ENCODE measurements at places on chromosomes 2 and 18.

GRCh38 chr2:83069724-83070123, 1389.4 kb downstream of the SUCLG1 start:
- no peaks in the 10 kb centered on the region for H3K4me1 ChIP-seq
- no peak for DNase-seq
- no peak overlapping the region for H3K4me3 ChIP-seq
- H3K27ac ChIP-seq = no peak overlapping the region

DNA sequence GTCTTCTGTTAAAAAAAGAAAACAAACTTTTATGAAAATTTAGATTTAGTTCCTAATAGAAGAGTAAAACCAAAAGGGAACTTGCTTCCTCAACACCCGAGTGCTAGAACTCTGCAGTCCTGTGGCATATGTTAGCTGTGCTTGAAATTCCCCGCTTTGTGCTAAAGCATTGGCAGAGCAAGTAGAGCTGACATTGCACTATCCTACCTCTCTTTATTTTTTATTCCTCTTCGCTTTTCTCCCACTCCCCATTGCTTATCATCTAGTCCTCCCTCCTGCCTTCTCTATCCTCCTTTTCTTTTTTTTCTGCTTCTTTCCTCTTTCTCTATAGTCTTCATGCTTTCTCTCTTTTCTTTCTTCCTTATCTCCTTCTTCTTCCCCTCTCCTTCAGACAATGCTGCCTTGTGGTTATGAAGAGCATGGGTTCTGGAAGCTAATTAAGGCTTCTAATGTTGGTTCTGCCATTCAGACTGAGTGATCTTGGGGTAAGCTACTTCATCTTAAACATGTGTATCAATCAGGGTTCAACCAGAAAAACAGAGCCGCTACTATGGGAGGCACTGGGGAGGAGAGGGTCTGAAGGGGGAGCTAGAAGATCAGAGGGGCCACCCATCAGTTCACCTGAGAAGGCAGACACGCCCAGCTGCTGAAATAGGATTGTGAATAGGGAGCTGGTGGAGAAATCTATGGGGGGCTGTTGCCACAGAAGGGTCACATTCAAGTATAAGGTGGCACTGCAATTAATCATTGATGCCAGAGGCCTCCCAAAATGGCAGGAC, 31.4 kb upstream of the PELI1 start:
- H3K36me3 ChIP-seq = no peaks in the 10 kb centered on the region
- H3K27ac ChIP-seq = no peak overlapping the region
- H3K4me3 ChIP-seq = no peak overlapping the region

GRCh38 chr2:8485736-8486135, 196.1 kb upstream of the ID2 start:
- H3K36me3 ChIP-seq = no peaks in the 10 kb centered on the region
- no peaks in the 10 kb centered on the region for H3K27me3 ChIP-seq
- H3K27ac ChIP-seq = peak overlapping the region; percentile 89
- DNase-seq = no peak
- no peak overlapping the region for H3K4me3 ChIP-seq

DNA sequence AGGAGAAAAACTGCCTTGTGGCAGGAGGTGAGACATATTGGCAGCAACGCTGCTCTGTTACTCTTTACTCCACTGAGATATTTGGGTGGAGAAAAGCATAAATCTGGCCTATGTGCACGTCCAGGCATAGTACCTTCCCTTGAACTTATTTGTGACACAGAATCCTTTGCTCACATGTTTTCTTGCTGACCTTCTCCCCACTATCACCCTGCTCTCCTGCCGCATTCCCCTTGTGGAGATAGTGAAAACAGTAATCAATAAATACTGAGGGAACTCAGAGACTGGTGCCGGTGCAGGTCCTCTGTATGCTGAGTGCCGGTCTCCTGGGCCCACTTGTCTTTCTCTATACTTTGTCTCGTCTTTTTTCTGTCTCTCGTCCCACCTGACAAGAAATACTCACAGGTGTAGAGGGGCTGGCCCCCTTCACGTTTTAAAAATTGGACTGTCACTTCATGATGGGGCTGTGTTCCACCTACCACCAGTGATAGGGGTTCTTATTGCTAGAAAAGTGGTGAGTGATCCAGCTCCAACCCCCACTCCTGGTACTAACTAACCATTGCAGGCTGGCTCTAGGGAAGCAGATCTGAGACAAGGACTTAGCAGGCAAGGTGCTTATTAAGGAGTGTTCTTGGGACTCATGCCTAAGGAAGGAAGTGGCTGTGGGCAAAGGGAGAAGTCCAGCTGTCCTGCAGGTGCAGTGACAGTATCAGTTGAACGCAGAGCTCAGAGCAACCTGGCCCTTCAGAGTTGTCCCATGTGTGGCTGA, 51.7 kb downstream of the LONRF2 start:
- no peaks in the 10 kb centered on the region for H3K27me3 ChIP-seq
- H3K4me1 ChIP-seq = no peaks in the 10 kb centered on the region
- no peak overlapping the region for H3K4me3 ChIP-seq
- no peak overlapping the region for H3K27ac ChIP-seq

GRCh38 chr2:36068086-36068485, 287.5 kb upstream of the CRIM1 start:
- H3K4me3 ChIP-seq = no peak overlapping the region
- no peaks in the 10 kb centered on the region for H3K4me1 ChIP-seq
- no peaks in the 10 kb centered on the region for H3K36me3 ChIP-seq

DNA sequence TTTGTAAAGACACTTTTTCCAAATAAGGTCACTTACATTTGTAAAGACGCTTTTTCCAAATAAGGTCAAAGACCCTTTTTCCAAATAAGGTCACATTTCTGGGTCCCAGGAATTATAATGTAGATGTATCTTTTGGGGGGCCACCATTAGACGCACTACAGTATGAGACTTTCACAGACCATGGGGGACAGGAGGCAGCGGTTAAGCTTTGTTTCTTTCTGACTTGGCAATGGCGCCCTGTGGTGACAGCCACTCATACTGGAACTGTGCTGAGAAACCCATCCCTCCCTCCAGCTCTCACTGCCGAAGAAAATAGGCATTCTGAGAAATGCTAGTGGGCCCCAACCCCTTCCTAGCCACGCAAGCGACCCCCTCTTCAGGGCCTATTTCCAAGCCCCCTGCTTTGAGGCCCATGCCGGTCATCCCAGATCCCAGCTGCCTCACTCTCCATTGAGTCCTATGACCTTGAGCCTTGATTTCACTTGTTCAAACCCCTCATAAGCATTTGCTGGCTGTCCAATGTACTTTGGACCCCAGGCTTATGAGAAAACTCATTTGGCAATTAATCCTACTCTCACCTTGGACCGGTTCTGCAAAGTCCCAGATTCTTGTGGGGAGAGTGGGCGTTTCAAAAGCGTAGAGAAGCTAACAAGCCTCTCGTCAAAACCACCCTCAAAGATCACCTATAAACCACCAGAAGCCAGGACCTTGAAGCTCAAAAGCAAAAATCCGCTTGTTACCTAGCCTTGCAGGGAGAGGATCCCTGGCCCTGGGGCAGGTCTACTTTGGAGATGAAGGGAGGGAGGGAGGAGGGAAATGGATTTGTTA, 11.3 kb upstream of the SPATA3 start:
- no peaks in the 10 kb centered on the region for H3K27me3 ChIP-seq
- H3K36me3 ChIP-seq = no peaks in the 10 kb centered on the region
- no peak overlapping the region for H3K4me3 ChIP-seq
- no peak overlapping the region for H3K27ac ChIP-seq
- DNase-seq = no peak

- H3K4me1 ChIP-seq = no peaks in the 10 kb centered on the region
- no peak overlapping the region for H3K4me3 ChIP-seq
Measured at GRCh38 chr2:227817850-227818674, 4.4 kb downstream of the CCL20 start.

DNA sequence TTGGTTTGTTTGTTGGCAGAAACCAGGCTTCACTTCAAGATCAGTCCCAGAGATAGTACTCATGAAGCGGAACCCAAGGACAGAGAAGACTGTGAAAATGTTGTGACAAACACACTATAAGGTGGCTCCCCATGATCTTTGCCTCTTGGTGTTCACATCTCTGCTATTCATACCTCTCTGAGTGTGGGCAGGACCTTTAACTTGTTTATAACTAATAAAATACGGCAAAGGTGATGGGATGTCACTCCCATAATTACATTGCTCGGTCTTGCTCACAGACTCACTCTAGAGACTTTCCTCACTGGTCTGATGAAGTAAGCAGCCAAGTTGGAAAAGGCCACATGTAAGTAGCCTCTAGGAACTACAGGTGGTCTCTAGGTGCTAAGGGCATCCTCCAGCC, 30.6 kb upstream of the UGP2 start:
- H3K27me3 ChIP-seq = no peaks in the 10 kb centered on the region
- no peak overlapping the region for H3K27ac ChIP-seq
- DNase-seq = no peak
- H3K4me3 ChIP-seq = no peak overlapping the region

DNA sequence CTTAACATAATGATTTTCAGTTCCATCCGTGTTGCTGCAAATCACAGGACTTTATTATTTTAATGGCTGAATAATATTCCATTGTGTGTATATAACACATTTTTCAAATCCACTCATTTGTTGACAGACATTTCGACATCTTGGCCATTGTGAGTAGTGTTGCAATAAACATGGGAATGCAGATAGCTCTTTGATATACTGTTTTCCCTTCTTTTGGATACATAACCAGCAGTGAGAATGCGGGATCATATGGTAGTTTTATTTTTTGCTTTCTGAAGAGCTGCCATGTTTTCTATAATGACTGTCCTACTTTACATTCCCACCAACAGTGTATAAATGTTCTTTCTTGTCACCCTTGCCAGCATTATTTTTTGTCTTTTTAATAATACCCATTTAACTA, 420.3 kb upstream of the CHAC2 start:
- no peaks in the 10 kb centered on the region for H3K27me3 ChIP-seq
- no peaks in the 10 kb centered on the region for H3K4me1 ChIP-seq
- H3K36me3 ChIP-seq = no peaks in the 10 kb centered on the region
- no peak overlapping the region for H3K27ac ChIP-seq

DNA sequence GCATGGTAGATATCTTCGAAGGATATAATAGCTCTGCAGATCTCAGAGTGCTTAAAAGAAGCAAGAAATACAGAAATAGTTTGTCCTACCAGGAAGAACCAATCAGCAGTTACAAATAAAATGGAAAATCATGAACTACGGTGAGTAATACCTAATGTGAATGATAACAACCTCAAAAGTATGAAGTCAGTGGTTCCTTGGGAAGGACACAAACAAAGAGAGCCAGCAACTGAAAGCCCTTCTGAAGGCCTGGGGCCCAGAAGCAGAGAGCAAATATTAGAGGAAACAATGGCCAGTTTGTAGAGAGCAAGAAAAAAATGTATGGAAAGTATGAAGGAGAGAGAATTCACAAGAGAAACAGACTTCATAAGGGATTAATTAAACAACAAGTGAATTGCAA, 226.8 kb upstream of the CHST9 start:
- DNase-seq = no peak
- H3K36me3 ChIP-seq = no peaks in the 10 kb centered on the region
- no peaks in the 10 kb centered on the region for H3K4me1 ChIP-seq
- H3K27me3 ChIP-seq = no peaks in the 10 kb centered on the region
- H3K27ac ChIP-seq = no peak overlapping the region
- H3K4me3 ChIP-seq = no peak overlapping the region

DNA sequence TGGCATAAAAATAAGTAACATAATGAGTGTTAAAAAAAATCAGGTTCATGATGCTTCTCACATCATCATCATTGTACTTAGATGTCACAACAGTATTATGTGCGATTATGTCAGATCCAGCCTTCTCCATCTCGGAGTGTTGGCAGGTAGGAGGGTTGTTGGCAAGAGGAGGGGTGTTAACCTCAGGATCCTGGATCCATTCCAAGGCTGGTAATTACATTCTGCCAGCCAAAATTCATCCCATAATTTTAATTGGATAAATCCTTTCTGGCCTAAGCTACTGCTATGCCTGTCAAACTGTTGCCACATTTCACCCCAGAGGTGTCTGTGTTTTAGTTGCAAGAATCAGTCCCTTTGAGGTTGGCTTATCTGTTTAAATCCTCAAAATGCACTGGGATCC, 891 bp upstream of the FTCDNL1 start:
- no peak for DNase-seq
- H3K27me3 ChIP-seq = no peaks in the 10 kb centered on the region
- peaks cover 10% of the 10 kb centered on the region for H3K4me1 ChIP-seq

DNA sequence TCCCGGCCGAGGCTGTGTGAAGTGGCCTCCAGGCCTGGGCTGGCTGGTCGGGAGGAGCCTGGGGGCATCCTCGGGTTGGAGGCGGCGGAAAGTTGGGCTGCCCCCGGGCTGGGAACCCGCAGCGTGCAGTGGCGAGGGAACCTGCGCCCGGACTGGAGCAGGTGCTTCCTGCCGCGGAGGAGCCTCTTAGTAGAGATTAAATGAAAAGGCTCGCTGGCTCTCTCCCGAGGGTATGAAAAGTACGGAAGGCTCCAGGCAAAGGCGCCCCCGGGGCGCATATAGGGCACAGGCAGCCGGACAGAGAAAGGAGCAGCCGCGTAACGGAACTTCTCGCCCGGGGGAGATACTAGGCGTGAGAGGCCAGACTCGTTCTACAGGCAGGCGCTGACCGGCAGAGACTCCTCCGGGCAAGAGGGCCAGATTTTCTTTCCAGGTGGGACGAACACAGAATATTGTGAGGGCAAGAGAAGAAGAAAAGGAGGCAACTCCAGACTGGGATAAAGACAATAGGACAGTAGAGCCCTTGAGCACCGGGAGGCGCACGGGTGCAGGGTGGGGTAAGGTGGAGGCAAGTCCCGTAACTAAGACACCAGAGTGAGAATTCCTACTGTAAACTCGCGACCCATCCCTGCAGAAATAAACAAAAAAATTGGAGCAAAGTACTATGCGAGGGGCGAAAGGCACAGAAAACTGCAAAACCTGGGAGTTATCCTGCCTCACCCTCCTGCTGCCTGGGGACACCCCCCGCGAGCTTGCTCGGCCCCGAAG, 816 bp downstream of the CDH2 start:
- H3K4me1 ChIP-seq = no peaks in the 10 kb centered on the region
- no peak overlapping the region for H3K4me3 ChIP-seq
- H3K36me3 ChIP-seq = no peaks in the 10 kb centered on the region
- H3K27me3 ChIP-seq = no peaks in the 10 kb centered on the region
- H3K27ac ChIP-seq = no peak overlapping the region
- no peak for DNase-seq

GRCh38 chr2:159163930-159164329, 122.6 kb downstream of the WDSUB1 start:
- peaks cover 2% of the 10 kb centered on the region for H3K4me1 ChIP-seq
- no peak overlapping the region for H3K4me3 ChIP-seq
- H3K27ac ChIP-seq = no peak overlapping the region

DNA sequence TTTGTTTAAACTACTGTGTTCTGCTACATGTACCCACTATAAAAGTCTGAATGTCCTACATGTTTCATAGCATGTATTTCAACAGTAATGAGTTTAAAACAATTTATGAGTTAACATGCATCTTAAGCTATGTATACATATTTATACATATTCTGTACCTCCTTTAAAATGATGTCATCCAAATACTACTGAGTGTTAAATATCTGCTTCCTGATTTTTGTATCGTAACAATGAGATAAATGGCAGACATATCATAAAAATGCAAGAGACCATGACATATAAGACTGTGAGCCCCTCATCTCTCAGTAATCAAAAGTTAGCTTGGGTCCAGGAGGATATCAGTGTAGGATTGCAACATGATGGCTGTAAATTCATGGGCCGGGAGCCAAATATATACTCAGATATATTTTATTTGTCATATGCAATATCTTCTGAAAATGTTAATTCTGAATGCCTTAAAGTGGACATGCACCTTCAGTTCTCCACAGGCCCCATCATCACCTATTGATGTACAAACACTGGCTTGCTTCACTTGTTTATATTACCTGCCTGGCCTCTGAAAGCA, 3.6 kb downstream of the COL5A2 start:
- H3K4me3 ChIP-seq = no peak overlapping the region
- DNase-seq = no peak
- no peak overlapping the region for H3K27ac ChIP-seq

Data from effector memory CD4-positive, alpha-beta T cell (primary cell).